GM12865 (cell line): ENCODE measurements at places on chromosomes 3 and 15.

DNA sequence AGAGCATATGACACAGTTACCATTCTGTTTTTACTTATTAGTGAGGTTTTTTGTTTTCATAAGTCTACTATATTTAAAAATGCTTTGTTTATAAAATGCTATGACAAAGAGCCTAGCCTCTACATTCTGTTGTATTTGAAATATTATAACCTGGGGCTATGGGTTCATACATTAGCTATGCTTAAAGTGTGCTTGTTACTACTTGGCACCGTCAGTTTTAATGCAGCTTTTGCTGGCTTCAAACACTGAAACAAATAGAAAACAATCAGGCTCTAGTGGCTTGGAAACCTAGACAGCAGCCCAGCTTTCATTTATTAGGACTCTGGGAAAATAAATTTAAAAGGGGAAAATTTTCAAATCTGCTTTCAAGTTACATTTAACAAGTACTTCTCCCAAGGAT lies 635.9 kb downstream of the CADM2 start:
- DNase-seq: no peak

GRCh38 chr15:25738171-25738965 lies 124.8 kb downstream of the ATP10A start:
- no peak for DNase-seq

- DNase-seq: no peak
Measured at GRCh38 chr3:126126811-126127431, 43.0 kb upstream of the SLC41A3 start.

GRCh38 chr3:27253831-27254230 lies 115.4 kb downstream of the NEK10 start:
- DNase-seq: peak; percentile 44

- no peak for DNase-seq
Measured at GRCh38 chr3:14256561-14257342, 78.1 kb downstream of the LSM3 start.

DNA sequence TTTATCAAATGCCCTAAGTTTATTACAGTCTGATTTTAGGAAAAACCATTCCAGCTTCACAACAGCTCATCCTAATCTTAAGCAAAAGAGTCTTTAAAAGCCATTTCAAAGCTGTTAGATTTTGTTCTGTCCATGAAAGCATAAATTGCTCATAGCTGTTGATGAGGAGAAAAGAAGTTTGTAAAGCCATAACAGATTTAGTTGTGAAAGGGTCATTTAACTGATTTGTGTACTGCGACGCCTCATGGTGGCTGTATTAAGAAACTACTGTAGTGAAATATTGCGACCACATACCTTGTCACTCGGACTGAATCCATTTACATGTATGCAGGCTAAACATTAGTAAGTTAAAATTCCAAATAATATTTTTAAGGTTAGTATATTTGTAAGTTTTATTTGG lies 20.9 kb downstream of the BBX start:
- DNase-seq: peak; percentile 16

DNA sequence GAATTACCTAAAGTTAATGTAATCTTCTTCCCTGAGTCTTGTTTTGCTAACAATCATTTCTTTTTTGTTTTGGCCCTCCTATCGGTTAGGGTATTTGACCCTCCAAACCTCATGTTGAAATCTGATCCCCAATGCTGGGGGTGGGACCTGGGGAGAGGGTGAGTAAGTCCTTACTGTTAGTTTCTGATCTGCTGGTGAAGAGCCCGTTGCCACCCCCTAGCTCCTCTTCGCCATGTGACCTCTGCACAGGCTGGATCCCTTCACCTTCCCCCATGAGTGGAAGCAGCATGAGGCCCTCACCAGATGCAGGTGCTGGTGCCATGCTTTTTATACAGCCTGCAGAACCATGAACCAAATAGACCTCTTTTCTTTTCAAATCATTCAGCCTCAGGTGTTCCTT lies 62.8 kb upstream of the ADCY5 start:
- no peak for DNase-seq

DNA sequence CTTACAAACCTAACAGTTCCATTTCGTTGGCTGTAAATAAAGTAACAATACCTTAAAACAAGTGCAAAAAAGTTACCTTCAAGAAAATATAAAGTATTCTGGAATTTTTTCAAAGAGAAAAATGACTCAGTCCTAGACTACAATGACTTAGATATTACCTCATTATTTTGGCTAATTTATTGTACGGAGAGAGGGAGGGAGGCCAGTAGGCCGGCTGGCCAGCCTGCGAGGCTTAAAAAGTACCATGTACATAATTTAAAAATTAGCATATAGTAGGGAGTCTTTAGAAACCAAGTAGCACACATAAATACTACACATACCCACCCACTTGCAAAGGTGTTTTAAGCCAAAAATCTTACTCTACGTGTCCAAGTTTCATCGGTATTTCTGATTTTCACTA lies 41.9 kb upstream of the MAP4 start:
- DNase-seq: no peak

- no peak for DNase-seq
Measured at GRCh38 chr3:194268654-194269512, 82.2 kb downstream of the CPN2 start.

- peak; percentile 91 for DNase-seq
Measured at GRCh38 chr15:68875377-68876116, 54.8 kb upstream of the SPESP1 start.

- DNase-seq: no peak
Measured at GRCh38 chr3:169827712-169828111, 15.0 kb upstream of the LRRC34 start.

- no peak for DNase-seq
Measured at GRCh38 chr3:175383813-175384212, 524.7 kb downstream of the NAALADL2 start.

DNA sequence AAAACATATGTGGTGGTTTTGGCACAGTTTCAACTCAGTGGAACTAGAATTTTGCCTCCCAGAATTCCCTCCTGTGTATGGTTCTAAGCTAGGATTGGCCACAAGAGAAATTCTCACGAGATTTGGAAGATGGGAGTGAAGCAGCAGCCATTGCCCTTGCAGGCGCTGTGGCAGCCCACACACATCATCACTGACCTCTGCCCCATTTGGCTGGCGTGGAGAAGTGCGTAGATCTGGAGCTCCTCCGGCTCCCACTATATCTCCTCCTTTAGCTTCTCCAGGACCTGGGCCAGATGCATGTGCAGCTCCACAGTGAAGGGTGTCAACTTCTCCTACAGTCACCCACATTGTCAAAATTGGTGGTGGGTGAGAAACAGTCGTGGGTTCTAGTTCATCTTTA lies 199.6 kb downstream of the EFHB start:
- no peak for DNase-seq

DNA sequence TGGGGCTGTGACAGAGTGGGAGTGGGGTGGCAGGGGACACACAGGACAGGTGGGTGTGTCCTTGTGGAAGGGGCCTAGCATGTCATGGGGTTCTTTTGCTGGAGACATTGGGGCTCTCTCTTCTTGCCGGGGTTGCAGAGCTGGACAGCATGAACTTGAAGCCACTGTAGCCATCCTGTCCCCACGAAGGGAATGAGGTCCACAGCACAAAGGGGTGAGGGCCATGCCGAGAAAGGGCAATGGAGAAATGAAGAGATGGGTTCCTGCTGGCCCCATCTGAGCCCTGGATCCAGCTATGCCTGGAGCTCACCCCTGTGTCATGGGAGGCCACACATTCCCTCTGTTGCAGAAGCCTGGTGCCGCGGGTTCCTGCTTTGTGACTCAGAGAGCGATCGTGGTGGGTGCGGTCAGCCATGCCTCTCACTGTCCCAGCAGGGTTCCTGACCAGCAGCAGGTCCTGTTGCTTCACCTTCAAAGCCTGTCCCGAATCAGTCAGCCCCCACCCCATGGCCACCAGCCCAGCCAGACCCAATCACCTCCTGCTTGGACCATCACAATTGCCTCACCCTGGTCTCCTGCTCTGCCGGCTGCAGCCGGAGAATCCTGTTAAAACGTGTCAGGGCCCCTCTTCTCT lies 50.0 kb downstream of the DNAJB8 start:
- DNase-seq: no peak

DNA sequence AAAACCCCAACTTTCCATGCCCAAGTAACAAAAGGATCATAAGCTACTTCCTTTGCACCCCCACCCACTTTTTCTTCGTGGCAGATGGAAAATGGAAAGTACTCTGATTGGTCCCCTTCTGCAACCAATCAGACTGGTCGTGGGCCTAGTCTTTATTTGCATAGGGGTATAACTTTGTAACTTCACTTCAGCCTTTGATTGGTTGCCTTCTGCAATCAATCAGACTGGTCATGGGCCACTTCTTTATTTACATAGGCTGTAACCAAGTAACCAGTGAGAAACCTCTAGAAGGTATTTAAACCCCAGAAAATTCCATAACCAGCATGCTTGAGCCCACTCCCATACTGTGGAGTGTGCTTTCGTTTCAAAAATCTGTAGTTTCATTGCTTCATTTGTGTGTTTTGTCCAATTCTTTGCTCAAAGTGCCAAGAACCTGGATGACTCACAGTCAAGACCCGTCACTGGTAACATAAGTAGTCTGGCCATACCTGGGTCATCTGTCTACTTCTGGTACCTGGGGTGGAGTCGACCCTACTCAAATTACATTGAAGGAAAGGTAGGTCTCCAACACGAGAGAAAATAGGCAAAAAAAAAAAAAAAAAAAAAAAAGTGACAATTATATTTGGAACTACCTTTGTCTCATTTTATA lies 41.9 kb downstream of the CMTM8 start:
- no peak for DNase-seq

GRCh38 chr3:77160931-77161497 lies 121.1 kb downstream of the ROBO2 start:
- DNase-seq: no peak

DNA sequence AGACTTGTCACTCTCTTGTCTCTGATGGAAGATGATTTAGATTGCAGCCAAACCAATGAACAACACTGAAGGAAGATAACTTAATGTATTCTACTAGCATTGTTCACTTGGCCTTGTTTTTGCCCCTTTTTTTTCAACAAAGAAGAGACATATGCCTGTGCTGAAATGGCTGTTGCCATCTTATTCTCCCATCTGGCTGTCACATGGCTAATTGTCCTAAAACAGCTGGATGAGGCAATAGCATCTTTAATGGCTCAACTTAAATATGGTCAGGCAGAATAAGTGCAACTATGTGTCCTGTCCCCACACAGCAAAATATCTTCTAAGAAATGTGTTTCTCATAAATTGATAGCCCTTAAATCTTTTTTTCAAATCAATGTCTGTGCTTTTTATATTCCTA lies 576.9 kb downstream of the TUSC7 start:
- DNase-seq: no peak

DNA sequence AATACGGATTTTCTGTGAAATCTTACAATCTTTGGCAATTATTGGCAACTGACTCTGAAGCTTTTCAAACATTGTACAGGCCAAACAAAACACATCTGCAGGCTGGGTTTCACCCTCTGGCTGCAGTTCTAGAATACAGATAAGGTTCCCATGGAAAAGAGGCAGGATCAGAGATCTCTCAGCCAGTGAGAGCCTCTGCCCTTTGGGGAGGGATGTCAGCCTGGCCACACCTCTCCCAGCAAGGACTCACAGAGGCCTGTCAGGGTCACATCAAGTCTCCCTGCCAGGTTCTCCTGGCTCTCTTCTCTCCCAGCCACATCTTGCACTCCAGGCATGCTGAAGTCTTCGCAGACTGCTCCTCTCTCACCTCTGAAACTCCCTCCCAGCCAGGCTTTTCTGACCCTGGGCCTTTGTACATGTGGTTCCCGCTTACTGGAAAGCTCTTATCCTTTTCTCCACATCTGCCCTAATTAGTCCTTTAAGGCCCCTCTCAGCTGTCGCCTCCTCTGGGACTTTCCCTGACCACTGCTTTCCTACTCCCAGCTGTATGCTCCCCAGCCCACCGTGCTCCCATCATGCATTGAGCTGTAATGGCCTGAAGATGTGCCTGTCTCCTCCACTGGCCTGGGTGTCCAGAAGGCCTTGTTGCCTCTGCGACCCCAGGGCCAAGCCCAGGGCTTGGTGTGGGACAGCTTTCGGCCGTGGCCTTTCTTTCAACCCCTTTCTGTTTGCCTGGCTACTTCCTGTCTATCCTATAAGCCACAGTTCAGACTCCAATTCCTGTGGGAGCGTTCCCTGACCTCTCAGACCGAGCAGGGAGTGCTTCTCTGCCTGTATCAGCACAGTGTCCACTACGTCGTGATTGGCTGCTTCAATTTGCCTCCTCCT lies 4.3 kb downstream of the RBP1 start:
- peak; percentile 7 for DNase-seq

GRCh38 chr3:34919025-34919424 lies 720.3 kb upstream of the ARPP21 start:
- no peak for DNase-seq

- peak; percentile 63 for DNase-seq
Measured at GRCh38 chr15:92833106-92833433, 67.1 kb upstream of the CHD2 start.

- no peak for DNase-seq
Measured at GRCh38 chr3:146747928-146748327, 142.8 kb upstream of the PLSCR5 start.

GRCh38 chr15:70587896-70588567 lies 175.3 kb downstream of the UACA start:
- no peak for DNase-seq

DNA sequence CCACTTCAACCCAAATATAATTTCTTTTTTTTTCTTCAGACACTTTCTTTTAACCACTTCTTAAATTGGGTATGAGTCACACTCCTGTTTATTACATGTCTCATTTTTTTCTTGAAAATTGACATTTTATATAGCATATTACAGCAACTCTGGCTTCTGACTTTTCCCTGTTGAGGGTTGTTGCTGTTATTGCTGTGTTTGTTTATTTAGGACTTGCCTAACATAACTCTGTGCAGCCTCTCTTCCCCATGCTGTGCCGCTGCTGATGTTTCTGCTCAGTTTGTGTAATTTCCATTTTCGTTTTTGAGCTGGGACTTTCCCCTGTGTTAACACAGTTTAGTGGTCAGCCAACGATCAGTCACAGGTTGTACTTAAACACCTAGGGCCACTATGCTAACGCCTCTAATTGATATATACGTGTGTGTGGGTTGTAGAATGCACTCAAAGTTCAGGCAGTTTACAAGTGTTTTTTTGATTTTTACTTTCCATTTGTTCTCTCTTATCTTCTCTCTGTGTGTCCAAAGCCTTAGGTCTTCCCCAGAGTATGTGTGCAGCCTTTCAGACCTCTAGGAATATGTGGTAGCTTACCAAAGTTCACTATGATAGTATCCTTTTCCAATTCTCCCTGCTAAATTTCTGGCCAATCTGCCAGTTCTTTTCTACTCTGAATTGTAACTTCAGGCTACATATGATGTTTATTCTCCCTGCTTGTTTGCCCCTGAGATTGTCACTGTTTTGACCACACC lies 337.2 kb downstream of the ZBTB20 start:
- DNase-seq: peak; percentile 84

GRCh38 chr3:42080453-42080872 lies 10.7 kb upstream of the TRAK1 start:
- DNase-seq: peak; percentile 38

- DNase-seq: no peak
Measured at GRCh38 chr3:180563406-180563805, 38.6 kb upstream of the TTC14 start.
